ENCODE measurements at places on chromosomes 1 and 21.

DNA sequence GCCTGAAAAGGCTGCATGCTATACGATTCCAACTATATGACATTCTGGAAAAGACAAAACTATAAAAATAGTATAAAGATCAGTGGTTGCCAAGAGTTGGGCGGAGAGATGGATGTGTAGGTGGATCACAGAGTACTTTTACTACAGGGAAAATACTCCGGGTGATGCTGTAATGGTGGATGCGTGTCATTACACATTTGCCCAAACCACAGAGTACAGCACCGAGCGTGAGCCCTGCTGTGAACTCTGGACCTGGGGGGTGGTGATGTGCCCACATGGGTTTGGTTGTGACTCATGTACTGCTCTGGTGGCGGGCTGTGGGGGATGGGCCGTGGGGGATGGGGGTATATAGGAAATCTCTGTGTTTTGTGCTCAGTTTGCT, 162.7 kb upstream of the COL6A1 start:
- DNase-seq = peak; percentile 26

GRCh38 chr1:66940981-66941380, 16.2 kb downstream of the MIER1 start:
- no peak for DNase-seq

GRCh38 chr1:115145226-115145625, 55.9 kb upstream of the TSPAN2 start:
- no peak for DNase-seq

DNA sequence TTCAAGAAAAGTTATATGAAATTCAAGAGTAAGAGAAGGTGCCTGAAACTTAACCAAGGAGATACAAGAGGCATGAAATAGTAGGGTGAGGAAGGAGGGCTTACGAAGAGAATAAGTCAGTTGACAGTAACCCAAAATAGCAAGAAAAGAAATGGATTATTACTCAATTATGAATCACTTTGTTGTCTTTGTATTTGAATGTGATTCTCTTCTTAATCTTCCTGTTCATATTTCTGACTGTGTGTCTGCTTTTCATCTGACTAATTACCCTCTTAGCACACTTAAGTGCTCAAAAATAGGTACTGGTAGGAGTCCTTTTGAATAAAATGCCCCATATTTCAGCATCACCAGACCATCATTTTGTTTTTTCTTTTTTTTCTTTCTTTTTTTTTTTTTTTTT, 39.4 kb downstream of the GLMN start:
- no peak for DNase-seq

DNA sequence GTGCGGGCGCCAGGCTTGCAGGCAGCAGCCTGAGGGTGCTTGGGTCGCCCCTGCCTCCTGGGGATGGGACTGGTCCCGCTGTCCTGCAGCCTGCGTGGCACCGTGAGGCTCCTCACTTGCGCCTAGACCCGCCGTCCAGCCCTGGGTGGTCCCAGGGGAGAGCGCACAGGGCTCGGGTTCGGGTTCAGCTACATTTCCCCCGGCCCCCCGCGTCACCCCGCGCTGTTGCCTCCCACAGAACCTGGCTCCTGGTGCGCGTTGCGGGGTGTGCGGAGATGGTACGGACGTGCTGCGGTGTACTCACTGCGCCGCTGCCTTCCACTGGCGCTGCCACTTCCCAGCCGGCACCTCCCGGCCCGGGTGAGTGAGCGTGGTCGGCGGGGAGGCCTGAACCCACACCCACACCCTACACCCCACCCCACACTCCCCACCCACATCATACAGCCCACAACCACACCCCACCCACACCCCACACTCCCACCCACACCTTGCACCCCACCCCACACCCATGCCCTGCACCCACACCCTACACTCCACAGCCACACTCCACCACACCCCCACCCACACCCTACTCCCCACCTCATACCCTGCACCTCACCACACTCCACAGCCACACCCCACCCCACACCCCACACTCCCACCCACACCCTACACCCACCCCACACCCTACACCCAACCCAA, 6.2 kb upstream of the PFKL start:
- DNase-seq = peak; percentile 13

GRCh38 chr1:39955547-39956539, 898 bp downstream of the MFSD2A start:
- DNase-seq = no peak

DNA sequence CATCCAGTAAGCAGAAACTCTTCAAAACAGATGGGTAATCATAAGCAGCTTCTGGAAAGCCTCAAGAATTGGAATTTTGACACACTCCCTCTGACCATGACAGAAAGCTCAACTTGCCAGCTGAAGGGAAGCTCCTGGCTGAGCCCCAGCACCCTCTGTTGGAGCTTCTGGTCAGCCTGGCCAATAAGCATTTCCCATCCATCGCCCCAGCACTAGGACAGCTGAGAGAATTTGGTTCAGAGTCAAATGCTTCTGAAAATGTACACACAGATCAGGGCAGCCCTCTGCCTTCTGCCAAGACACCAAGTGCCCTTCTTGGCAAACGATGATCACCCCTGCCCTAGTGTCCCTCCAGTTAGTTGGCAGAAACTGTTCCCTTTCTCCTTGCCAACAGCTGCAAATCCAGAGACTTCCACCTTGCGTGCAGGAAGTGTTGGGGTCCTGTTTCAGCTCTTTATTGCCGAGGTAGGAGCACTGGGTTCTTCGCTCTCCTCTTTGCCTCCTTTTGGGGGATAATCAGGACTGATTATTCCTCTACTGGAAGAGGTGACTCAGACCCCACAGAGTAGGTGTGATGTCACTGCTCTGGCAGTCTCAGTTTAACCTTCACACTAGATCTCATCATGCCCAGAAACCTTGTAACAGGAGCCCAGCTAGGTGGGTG, 11.9 kb downstream of the PIGV start:
- DNase-seq = no peak

- DNase-seq = no peak
These were observed 29.2 kb downstream of the BCAS2 start for GRCh38 chr1:114552106-114552639.

GRCh38 chr1:61182049-61182448, 99.7 kb downstream of the NFIA start:
- no peak for DNase-seq

DNA sequence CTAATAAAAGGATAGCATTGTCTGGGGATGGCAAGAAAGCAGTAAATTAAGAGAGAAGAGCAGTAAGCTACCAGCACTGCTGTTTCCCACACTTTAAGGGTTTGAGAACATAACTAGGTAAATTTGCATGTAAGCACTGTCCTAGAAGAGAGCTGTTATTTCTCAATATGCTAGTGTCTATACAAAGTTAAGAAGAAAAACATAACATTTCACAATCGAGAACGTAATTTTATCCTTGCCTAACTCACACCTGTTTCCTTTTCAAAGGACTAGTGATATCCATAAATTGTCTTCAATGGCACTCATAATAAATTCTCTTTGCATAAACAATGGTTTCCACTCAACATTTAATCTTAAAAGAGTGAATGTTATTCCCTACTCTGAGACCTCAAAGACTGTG, 576.0 kb downstream of the PTBP2 start:
- DNase-seq = no peak

GRCh38 chr1:212691561-212692071, 8.0 kb downstream of the BATF3 start:
- DNase-seq = no peak
